ENCODE measurements at places on chromosomes 13 and 19.

- no peak for DNase-seq
Measured at GRCh38 chr13:54591540-54591939, 1562.9 kb downstream of the OLFM4 start.

DNA sequence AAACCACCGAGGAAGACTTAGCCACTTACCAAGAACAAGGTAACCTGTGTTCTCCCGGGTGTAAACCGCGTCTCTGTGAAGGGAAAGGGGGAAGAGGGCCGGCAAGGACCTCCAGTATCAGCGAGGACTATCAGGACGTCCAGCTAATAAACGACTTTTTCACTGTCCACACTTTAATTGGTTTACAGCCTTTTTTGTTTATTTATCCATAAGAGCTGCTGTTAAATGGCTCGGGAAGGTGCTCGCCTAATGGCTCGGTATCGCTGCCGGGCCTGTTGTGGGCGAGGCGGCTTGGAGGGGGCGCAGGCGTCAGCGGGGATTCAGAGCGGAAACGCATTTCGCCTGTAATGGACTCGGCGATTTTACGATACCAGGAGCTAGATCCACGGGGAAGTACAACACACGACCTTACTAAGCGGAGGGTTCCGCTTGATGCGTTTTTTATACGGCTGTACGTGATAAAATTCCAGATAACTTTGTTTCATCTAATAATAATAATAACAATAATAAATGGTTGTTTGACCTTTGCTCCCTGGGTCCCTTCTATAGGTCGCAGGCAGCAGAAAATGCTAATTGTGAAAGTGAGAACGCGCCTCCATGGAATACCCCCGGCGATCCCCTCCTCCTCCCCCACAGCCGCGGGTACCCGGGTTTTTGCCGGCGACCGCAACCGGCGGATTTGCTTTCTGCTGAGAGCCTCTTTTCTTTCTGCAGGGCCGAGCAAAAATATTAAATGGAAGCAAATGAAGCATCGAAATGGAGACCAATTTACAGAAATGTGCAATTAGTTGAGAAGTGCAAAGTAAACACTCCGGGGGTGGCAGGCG lies 2.5 kb upstream of the PDX1 start:
- DNase-seq: no peak

- no peak for DNase-seq
Measured at GRCh38 chr13:30872685-30873461, 33.2 kb upstream of the MEDAG start.

DNA sequence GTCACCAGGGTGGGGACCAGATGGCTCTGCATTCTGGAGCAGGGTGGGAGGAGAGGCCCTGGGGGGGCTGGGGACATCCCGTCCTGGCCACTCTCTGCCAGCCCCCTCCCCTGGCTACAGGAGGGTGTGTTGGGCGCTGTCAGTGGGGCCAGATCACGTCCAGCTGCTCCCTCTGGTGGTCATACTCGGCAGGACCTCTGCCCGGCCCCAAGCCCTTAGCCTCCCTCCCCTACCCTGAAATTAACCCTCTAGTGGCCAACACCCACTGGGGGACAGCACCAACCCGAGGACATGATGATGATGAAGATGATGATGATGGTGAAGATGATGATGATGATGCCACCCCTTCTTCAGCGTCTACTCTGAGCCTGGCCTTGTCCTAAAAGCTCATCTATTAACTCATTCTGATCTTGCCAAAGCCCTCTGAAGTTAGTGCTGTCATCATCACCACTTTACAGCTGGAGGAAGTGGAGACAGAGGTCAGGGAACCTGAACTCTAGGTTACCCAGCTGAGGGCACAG lies 590 bp upstream of the LGI4 start:
- DNase-seq: peak; percentile 66

GRCh38 chr19:31264041-31264778 lies 85.0 kb downstream of the TSHZ3 start:
- DNase-seq: no peak

DNA sequence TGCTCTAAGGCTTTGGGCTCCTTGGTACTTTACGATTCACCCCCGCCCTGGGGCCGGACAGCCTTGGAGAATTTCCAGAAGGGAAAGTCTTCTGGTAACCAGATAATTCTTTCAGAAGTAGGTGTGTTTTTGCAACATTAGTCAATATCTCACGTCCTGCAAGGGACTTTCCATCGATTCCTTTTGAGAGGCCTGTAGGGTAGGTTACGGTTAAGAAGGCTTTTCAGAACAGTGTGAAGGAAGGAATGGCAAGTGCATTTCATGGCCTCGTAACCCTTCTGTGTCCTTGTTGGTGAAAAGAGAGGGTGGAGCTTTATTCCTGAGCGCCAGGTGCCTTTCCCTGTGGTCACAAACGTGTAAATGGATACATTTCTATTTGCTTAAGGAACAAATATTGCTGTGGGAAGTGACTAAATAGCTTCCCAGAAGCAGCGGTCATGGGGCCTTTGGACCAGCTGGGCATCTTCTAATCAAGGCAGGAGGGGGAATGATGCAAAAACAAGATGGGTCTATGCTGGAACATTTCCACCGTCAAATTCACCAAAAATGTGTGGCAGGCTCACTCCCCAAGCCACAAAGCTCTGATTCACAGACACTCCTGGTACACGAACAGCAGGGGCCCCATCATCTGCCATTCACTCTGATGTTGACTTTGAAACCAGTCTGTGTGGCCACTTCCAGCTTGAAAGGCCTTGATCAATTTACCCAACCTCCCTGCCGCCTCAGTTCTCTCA lies 99.2 kb downstream of the ANKRD10 start:
- no peak for DNase-seq

DNA sequence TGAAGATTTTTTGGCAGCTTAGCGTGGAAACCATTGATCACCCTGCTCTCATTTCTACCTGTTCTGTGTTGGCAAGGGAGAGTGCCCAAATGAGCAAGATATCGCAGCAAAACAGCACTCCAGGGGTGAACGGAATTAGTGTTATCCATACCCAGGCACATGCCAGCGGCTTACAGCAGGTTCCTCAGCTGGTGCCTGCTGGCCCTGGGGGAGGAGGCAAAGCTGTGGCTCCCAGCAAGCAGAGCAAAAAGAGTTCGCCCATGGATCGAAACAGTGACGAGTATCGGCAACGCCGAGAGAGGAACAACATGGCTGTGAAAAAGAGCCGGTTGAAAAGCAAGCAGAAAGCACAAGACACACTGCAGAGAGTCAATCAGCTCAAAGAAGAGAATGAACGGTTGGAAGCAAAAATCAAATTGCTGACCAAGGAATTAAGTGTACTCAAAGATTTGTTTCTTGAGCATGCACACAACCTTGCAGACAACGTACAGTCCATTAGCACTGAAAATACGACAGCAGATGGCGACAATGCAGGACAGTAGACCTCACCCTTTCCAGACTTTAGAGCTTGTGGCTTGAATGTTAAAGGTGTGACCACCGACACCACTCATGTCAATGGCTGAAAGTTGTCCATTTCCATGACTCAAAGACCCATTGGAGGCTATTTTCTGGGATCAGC lies 5.8 kb downstream of the CEBPG start:
- no peak for DNase-seq

DNA sequence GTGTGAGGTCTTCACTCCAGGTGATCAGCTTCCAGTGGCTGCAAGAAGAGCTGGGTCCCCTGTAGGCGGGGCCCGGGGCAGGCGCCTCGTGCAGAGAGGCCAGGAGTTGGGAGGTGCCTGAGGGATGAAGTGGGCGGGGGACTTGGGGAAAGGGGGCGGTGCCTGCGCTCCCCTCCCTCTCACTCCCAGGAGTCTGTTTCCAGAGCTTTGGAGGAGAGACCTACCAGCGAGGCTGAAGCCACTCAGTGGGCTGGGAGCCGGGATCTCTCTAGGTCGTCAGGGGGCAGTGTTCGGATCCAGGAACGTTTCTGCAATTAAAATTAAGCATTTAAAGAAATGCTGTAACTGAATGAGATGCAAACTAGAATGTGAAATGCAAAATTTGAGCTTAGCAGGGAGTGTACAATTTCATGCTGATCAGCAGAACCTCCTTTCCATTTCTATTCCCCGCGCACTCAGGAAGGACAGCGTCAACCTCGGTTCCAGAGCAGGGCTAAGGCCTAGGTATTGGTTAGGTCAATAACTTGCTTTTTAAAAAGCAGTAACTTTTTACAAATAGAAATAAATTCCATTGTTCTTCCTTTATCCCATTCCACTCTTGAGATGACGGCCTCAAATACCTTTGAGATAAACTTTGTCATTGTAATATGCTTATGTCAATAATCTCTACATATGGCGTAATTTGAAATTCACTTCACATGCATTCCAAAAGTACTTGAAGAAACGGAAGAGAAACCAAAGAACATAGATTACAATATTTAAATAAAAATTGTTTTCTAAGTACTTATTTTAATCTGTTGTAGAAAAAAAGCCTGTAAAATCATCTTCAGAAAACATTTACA lies 11.6 kb downstream of the ZNF160 start:
- DNase-seq: no peak

DNA sequence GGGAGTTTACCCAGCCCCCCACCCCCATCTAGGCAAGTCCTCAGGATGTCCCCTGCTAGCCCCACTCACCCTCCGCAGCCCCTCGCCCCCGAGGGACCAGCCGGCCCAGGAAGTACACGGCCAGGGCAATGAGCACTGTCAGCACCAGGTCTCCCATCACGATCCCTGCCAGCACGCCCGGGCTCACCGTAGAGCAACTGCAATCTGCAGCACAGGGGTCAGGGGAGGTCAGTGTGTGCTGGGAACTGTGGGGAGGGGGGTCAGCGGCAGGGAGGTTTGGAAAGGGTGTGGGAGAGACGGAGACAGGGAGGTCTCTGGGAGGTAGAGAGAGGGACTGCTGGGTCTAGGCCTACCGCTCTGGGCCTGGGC lies 734 bp downstream of the TYROBP start:
- no peak for DNase-seq

- no peak for DNase-seq
Measured at GRCh38 chr13:96397807-96398206, 307.9 kb downstream of the HS6ST3 start.

DNA sequence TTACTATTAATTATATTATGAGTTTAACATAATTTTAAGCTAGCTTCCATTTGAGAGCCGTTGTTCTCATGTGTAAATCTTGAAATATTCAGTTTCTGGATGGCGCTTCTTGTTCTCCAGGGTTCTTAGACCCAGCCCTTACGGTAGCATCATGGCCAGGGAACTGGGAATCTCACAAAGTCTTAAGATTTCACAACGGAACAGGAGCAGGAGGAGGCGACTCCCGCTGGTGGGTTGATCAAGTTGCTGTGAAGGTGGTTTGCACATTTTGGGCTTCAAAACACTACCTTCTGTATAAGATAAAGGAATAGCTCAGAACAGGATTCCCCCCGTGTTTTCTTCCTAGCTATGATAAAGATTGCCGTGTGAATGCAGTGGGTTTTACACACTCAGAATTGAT lies 2.8 kb downstream of the NAXD start:
- DNase-seq: no peak

- peak; percentile 56 for DNase-seq
Measured at GRCh38 chr19:46579361-46579879, 21.7 kb upstream of the CALM3 start.

DNA sequence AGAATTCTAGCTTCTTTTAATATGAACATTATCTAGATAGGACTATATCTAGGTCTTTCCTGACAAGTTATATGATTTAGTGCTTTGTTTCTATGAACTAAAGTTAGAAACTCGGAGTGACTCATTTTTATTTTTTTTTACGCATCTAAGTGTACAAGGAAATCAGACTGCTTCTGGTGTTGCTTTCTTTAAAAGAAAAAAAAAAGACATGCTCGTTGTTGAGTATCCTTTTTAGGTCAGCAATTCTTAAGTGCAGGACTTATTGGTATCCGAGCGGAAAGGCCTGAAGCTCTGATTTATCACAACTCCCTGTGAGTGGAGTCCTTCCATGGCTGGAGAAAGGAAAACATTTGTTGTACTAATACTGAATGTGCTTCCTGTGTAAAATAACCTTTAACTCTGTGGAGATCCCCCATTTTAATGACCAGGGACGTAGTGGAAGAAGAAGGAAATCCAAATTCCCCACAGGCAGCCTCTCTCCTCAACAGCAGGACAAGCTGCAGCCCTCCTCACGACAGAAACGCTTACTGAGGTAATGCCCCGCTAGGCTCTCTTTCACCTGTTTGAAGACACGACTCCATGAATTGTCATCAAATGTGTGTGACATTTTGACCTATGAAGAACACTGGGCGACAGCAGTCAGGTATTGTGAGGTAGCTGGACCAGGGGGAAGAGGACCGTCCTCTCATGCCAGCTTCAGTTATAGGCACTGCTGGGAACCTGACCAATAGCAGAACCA lies 17.9 kb upstream of the POMP start:
- DNase-seq: no peak

DNA sequence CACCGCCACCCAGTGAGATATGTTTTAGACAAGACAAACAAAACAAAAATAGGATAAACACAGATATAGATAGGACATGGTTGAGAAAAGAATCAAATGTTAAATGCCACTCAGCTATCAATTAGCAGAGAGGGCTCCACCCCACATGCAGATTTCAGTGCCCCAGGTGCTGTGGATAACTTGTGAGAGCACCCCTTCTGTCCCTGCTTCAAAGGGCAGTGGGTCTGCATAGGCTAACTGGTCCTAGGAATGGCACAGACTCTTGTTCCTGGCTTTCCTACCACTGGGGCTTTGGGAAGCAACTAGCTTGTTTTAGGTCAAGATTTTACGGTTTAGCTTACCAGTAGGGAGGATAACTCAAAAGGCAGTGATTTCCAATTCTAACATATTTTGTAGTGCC lies 460.3 kb downstream of the TSHZ3 start:
- no peak for DNase-seq

- DNase-seq: no peak
Measured at GRCh38 chr13:79090552-79091124, 315.4 kb downstream of the RBM26 start.

GRCh38 chr13:40619479-40619814 lies 47.0 kb downstream of the FOXO1 start:
- DNase-seq: no peak

GRCh38 chr13:72890546-72890945 lies 108.6 kb downstream of the PIBF1 start:
- no peak for DNase-seq

GRCh38 chr13:39603424-39603947 lies 493 bp upstream of the LHFPL6 start:
- DNase-seq: no peak

DNA sequence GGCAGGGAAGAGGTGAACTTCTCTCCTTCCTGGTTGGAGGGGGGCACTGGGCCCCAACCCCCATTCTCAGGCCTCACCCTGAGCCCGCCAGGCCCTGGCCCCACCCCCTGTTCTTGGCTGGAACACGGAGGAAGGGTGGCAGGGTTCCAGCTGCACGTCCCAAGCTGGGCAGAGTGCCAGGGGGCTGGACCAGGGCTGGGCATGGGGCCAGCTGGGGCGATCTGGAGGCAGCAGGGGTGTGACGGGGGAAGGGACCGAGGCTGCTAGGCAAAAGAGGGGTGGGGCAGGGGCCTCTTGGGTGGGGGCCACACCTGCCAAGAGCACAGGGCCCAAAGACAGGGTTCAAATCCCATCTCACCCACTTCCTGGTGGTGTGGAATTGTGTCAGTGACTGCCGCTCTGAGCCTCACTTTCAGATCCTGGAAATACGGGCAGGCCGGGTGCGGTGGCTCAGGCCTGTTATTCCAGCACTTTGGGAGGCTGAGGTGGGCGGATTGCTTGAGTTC lies 2.2 kb downstream of the HIF3A start:
- DNase-seq: no peak

- no peak for DNase-seq
Measured at GRCh38 chr13:97490702-97491307, 56.8 kb downstream of the RAP2A start.

Data from stimulated activated CD4-positive, alpha-beta T cell treated with anti-CD3 and anti-CD28 coated beads, Interleukin-15, amount 100 ng/mL, for 48 hours (primary cell).